Left colon (tissue), 2 donors: ENCODE measurements at places on chromosomes 4 and X. TPM values are rescaled to one million over a fixed set of nuclear protein-coding genes. Genes with fewer than 3 reads are reported as not detected.

DNA sequence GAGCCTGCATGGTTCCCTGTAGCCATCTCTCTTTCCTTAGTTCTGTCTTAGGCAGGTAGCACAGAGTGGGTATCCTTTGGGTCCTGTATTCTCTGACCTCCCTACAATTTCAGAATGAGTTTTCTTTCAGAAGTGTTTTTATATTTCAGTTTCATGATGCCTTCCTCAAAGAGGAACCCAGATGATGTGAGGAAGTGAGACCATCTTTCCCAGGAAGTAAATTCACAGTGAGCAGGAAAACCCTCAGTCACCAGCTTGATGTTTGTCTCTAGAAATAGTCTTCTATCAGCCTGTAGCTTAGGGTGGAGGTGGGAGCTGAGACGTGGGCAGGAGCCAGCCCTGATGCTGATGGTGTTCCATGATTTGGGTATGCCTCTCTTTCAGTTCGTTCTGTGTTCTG lies 16.9 kb downstream of the PLAC1 start:
- no peak for DNase-seq

DNA sequence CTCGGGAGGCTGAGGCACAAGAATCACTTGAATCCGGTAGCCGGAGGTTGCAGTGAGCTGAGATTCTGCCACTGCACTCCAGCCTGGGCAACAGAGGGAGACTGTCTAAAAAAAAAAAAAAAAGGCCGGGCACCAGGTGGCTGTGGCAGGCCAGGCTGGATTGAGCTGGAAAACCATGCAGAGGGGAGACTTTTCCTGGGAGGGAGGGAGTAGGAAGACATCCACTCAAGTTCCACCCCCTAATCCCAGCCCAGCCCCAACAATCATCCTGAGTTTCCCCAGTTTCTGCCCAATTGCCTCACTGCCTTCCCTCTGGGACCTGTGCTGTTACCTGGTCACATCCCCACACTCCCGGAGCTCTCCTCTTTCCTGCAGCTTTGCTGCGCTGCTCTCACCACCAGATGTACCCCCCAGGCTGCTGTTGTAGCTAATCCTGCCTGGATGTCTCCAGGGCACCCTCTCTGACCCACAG lies 9.0 kb upstream of the TSPYL2 start:
- DNase-seq, result no peak

DNA sequence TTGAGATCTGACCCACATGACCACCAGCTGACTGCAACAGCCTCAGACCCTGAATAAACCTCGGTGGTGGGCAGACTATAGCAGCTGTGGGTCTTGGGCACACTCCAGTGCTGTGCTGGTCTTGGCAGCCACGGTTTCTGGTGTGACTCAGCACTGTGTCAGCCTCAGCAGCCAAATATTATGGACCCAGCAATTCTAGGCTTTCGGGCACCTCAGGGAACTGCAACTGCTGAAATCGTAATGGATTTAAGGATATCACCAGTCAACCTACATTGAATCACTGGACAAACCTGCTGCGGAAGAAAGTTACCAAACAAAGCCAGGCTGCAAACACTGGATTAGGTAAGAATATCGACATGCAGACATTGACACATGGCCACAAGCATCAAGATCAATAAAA lies 10.5 kb upstream of the UBE2NL start:
- no peak for DNase-seq

The PITX2 gene
- 1.1 TPM for total RNA-seq

The HTRA3 gene
- 2.5 TPM for total RNA-seq

The MFAP3L gene
- 5.5 TPM for total RNA-seq

The ART3 gene
- 3.6 TPM for total RNA-seq
